Activated CD8-positive, alpha-beta T cell treated with anti-CD3 and anti-CD28 coated beads for 36 hours (primary cell): ENCODE measurements at places on chromosomes 1 and 21. TPM values are rescaled to one million over a fixed set of nuclear protein-coding genes. Genes with fewer than 3 reads are reported as not detected.

DNA sequence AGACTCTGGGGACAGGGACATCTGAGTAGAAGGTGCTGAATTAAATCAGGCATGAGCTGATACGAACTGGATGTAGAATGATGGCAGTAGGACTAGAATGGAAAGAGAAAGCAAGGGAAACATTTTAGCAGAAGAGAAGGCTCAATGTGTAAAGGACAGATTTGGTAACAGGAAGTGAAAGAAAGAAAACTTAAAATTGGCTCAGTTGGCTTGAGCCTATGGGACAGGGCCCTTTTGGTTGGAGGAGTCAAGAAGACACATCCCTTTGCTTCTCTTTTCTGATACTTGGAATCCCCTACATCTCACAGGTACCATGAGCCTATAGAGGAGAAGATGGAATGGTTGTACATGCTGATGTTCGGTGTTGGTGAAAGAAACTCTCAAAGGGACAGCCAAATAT, 300.6 kb upstream of the PLXNA2 start:
- no peak overlapping the region for H3K4me3 ChIP-seq
- H3K27me3 ChIP-seq = peaks cover 8% of the 10 kb centered on the region
- no peak overlapping the region for H3K27ac ChIP-seq
- no peaks in the 10 kb centered on the region for H3K4me1 ChIP-seq
- no peaks in the 10 kb centered on the region for H3K36me3 ChIP-seq

DNA sequence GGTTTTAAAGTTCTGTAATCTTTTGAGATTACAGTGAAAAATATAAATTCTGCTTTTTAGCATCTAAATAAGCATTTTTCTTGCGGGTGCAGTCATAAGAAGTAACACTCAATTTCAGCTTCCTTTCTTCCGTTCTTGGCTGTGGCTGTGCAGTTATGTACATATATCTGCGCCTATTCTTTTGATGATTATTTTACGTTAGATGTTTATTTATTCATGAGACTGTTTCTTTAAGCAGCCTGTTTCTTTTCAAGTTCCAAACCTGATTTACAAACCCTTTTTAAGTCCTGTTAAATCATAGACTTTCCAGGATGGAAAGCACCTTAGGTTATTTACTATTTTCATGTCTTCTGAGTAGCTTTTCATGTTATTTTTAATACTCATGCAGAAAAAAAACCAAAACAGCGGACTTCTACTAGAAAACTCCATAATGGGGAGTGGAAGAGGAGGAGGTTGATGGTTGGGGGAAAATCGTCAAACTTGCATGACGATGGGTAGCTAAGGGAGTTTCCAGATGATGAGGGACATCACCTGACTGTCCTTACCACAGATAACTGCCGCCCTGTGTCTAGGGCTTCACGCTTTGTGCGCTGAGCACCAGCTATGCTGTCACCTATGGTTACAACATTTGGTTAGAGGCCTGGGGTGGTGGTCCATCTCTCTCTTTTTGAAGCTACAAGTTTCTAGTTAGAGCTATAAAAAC, 2.6 kb downstream of the PRDM2 start:
- peak overlapping the region; percentile 95 for H3K4me3 ChIP-seq
- peaks cover 34% of the 10 kb centered on the region for H3K36me3 ChIP-seq

- H3K4me1 ChIP-seq = no peaks in the 10 kb centered on the region
- peaks cover 6% of the 10 kb centered on the region for H3K27me3 ChIP-seq
- H3K4me3 ChIP-seq = no peak overlapping the region
- no peak overlapping the region for H3K27ac ChIP-seq
Measured at GRCh38 chr1:178490136-178490535, 6.6 kb downstream of the CLEC20A start.

- DNase-seq = peak; percentile 32
- H3K4me3 ChIP-seq = peak overlapping the region; percentile 74
- H3K4me1 ChIP-seq = no peaks in the 10 kb centered on the region
- no peaks in the 10 kb centered on the region for H3K27me3 ChIP-seq
- no peaks in the 10 kb centered on the region for H3K36me3 ChIP-seq
Measured at GRCh38 chr21:37281993-37282392, 14.9 kb upstream of the VPS26C start.

GRCh38 chr1:219795363-219795917, 132.9 kb downstream of the SLC30A10 start:
- no peak for DNase-seq
- peaks cover 11% of the 10 kb centered on the region for H3K27me3 ChIP-seq
- no peak overlapping the region for H3K27ac ChIP-seq

DNA sequence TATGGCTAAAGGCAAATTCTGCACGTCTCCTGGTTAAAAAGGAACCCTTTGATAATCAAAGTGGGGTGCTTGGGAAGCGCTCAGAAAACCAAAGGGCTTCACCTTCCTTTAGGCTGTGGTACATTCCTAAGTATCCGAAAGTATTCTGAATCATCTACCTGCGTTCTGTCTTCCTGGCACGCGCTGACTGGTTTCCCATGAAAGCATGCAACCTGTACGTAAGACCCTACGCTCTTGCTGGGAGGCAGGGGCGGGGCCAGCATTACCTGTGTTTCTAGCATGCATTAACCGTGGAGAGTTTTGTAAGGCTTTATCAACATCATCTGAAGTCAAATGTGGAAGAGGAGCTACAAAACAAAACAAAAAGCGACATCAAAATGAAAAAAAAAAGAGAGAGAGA, 96.0 kb downstream of the ERG start:
- no peaks in the 10 kb centered on the region for H3K4me1 ChIP-seq
- no peak overlapping the region for H3K4me3 ChIP-seq
- DNase-seq = no peak
- H3K27me3 ChIP-seq = peaks cover 3% of the 10 kb centered on the region

GRCh38 chr1:65387821-65388220, 32.6 kb upstream of the LEPR start:
- H3K4me3 ChIP-seq = no peak overlapping the region
- H3K27me3 ChIP-seq = no peaks in the 10 kb centered on the region
- peaks cover 13% of the 10 kb centered on the region for H3K4me1 ChIP-seq
- H3K27ac ChIP-seq = no peak overlapping the region
- no peak for DNase-seq
- H3K36me3 ChIP-seq = peaks cover 2% of the 10 kb centered on the region

PRKAA2 gene
- not detected for total RNA-seq
